ENCODE measurements at places on chromosomes 12 and 14.

DNA sequence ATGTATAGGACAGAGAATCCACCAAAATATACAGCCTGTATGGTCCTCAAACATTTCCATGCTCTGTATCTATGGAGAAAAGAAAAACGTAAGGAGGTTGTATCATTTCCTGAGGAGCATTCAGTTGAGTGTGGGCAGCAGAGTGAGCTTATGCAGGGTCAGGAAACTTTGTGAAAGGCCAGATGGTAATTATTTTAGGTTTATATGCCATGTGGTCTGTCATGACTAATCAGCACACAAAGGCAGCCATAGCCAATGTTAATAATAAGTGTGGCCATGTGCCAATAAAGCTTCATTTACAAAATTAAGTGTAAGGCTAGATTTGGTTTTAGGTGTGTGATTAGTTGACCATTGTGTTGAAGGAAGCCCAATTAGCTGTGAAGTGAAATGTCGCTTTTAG lies 33.2 kb upstream of the A2M start:
- DNase-seq, result no peak

- DNase-seq, result no peak
Observed at GRCh38 chr12:6276956-6277620, 33.4 kb upstream of the PLEKHG6 start.

- DNase-seq, result no peak
Observed at GRCh38 chr14:63487724-63488123, 55.5 kb downstream of the PPP2R5E start.

DNA sequence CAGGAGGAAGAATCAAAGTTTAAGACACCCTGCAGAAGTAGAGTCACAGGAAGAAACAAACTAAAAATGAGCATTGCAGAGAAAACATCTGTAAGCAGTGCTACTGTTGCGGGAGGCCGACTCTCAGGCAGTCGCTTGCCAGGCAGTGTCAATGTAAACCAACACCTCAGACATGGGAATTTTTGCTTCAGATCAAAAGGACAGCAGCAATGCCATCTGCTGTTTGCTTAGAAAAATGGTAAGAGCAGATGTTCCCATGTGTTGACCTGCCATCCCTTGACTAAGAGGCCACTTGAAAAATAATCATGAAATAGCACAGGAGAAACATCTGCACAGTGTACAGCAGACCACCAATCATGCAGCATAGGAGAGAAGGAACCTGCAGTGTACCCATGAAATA lies 196.6 kb downstream of the SLC25A21 start:
- DNase-seq, result no peak

GRCh38 chr12:7144414-7145120 lies 14.4 kb downstream of the CLSTN3 start:
- peak; percentile 17 for DNase-seq

GRCh38 chr12:50157259-50157658 lies 9.9 kb downstream of the CERS5 start:
- DNase-seq, result no peak

DNA sequence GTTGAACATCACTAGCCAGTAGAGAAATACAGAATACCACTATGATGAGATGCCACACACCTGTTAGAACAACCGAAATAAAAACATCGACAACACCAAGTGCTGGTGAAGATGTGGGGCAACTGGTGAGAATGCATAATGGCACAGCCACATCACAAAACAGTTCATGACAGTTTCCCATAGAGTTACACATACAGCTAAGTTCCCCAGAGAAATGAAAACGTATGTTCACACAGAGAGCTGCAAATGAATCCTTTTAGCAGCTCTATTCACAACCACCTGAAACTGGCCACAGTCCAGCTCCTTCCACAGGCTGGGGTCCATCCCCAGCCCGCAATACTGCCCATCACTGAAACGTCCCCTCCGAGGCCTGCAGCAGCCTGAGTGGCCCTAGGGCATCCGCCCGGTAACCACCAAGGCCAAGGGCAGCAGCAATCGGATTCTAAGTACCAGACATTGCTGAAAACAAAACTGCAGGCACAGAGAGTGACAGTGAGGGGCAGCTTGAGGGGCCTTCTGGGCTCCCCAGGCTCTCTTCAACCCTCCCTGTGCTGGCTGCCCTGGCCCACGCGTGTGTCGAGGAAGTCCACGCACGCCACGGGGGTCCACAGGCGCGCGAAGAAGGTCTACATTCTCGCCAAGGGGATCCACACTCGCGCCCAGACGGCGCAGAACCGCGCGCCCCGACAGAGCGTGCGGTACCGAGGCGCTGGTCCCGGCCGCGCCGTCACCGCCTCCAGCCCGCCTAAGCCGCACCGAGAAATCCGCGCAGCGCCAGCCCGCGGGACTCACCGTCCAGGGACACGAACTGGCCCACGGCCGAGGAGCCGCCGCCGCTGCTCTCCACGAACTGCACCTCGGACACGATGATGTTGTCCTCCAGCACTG lies 903 bp downstream of the BRF1 start:
- DNase-seq, result no peak

- no peak for DNase-seq
Observed at GRCh38 chr14:74913986-74914573, 9.0 kb downstream of the RPS6KL1 start.

DNA sequence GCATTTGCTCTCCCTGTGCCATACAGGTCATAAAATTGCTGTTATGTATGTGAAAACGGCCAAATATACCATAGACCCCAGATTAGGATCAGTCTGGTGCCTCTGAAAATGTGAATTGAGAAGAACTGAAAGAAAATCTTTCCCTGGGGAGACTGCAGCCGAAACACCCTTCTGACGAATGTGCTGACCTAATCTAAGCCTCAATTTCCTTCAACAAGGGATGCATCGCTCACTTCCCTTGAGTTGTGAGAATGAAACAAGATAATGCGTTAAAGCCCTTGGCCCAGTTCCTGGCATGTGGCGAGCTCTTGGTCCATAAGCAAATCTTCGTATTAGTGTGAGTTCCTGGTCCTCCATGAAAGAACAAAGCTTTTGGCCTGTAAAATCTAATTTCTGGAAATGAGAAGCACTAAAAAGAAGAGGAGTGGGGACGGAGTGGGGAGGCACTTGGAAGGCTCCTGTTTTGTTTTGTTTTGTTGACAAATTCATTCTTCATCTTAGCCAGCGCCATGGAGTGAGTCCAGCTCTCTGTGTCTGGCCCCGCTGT lies 49.5 kb upstream of the RTRAF start:
- no peak for DNase-seq

- no peak for DNase-seq
Observed at GRCh38 chr12:19694627-19695026, 255.3 kb downstream of the AEBP2 start.

Measured in NCI-H1436 (cell line).